ENCODE measurements at places on chromosomes 2 and 18. TPM values are rescaled to one million over a fixed set of nuclear protein-coding genes. Genes with fewer than 3 reads are reported as not detected.

DNA sequence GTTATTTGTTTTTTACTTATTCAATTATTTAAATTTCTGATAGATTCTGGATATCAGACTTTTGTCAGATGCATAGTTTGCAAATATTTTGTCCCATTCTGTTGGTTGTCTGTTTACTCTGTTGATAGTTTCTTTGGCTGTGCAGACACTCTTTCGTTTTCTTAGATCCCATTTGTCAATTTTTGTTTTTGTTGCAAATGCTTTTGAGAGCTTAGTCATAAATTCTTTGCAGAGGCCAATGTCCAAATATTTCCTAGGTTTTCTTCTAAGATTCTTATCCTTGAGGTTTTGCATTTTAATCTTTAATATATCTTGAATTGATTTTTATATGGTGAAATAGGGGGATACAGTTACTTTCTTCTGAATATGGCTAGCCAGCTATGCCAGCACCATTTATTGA lies 112.7 kb upstream of the SESTD1 start:
- no peaks in the 10 kb centered on the region for H3K27me3 ChIP-seq
- no peak overlapping the region for H3K4me3 ChIP-seq
- no peak overlapping the region for H3K27ac ChIP-seq
- DNase-seq, result no peak

Gene ANKRD29
- total RNA-seq, result 4.6 TPM

Gene SULT6B1
- not detected for total RNA-seq

Gene CD302
- total RNA-seq, result 122 TPM

Gene BOK
- total RNA-seq, result 32.1 TPM

DNA sequence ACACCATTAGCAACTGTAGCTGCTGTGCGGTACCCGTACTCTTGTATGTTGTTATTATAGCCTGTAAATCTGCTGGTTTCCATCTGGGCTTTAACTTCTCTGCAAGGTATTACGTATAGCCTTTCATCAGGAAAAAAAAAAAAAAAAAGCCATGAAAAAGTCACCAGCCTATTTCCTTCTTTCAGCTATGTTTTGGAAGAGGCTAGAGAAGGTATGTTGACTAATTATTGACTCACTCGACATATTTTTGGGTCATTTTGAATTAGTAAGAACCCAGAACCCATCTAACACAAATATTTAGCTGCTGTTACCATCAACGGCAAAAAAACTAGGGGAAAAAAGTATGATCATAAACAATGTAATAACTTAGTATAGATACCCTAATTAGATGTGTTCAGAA lies 1395.6 kb downstream of the SUCLG1 start:
- no peaks in the 10 kb centered on the region for H3K36me3 ChIP-seq
- no peak overlapping the region for H3K4me3 ChIP-seq
- no peaks in the 10 kb centered on the region for H3K4me1 ChIP-seq
- no peak overlapping the region for H3K27ac ChIP-seq

- H3K27me3 ChIP-seq, result no peaks in the 10 kb centered on the region
- H3K27ac ChIP-seq, result no peak overlapping the region
- no peaks in the 10 kb centered on the region for H3K36me3 ChIP-seq
- no peaks in the 10 kb centered on the region for H3K4me1 ChIP-seq
Measured at GRCh38 chr2:234823196-234823876, 128.5 kb upstream of the SH3BP4 start.

Gene ANO7
- total RNA-seq, result 0.94 TPM

Gene FOXD4L1
- 2.0 TPM for total RNA-seq

DNA sequence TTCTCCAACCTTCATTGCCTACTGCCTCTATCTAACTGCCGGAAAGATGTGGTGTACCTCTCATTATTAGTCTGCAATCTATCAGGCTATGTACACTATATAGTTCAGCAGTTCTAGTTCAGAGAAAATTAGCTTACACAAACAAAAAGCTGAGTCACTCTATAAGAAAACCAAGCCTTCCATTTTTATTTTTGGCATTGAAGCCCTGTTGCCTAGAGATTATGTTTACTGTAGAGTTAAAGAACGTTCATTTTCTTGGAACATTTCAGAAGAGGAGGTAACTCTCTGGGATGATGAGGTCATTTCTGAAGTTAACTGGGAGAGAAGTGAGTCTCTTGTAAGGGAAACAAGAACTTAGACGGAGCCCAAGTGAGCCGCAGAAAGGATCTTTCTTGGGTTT lies 133.5 kb downstream of the FAM124B start:
- no peak overlapping the region for H3K4me3 ChIP-seq
- no peaks in the 10 kb centered on the region for H3K27me3 ChIP-seq
- H3K36me3 ChIP-seq, result no peaks in the 10 kb centered on the region
- no peak for DNase-seq

Gene PKP4
- 126 TPM for total RNA-seq

Gene DUSP2
- 2.4 TPM for total RNA-seq

DNA sequence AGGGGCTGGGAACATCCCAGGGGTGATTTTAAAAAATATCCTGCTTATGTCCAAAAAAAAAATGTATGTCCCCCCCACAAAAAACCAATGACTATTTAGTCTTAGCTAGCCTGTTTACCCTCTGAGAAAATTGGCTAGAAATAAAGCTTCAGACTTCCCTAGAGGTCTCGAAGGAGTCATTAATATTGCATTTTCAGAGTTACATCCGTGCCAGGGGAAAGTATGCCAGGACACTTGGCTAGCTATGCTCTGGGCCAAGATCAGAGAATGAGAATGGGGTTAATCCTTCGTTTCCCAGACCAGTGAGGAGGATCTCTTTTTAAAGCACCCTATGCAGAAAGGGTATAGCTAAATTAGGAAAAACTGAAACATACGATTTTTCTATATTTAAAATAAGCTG lies 183.6 kb downstream of the MC4R start:
- no peaks in the 10 kb centered on the region for H3K27me3 ChIP-seq
- H3K4me1 ChIP-seq, result no peaks in the 10 kb centered on the region

- peaks cover 15% of the 10 kb centered on the region for H3K4me1 ChIP-seq
- no peak overlapping the region for H3K27ac ChIP-seq
- no peaks in the 10 kb centered on the region for H3K27me3 ChIP-seq
- no peak for DNase-seq
- H3K36me3 ChIP-seq, result no peaks in the 10 kb centered on the region
- no peak overlapping the region for H3K4me3 ChIP-seq
Measured at GRCh38 chr2:152396051-152396511, 61.1 kb downstream of the FMNL2 start.

Gene LBH
- total RNA-seq, result 104 TPM

- no peaks in the 10 kb centered on the region for H3K27me3 ChIP-seq
- H3K4me1 ChIP-seq, result no peaks in the 10 kb centered on the region
- H3K36me3 ChIP-seq, result no peaks in the 10 kb centered on the region
- no peak overlapping the region for H3K27ac ChIP-seq
Measured at GRCh38 chr18:42675810-42676209, 439.7 kb downstream of the RIT2 start.

Gene SERPINB11
- not detected for total RNA-seq

GRCh38 chr2:20400787-20401488 lies 45.9 kb upstream of the RHOB start:
- H3K36me3 ChIP-seq, result no peaks in the 10 kb centered on the region
- no peak overlapping the region for H3K4me3 ChIP-seq
- no peak for DNase-seq
- no peak overlapping the region for H3K27ac ChIP-seq
- no peaks in the 10 kb centered on the region for H3K27me3 ChIP-seq

- no peak overlapping the region for H3K4me3 ChIP-seq
- H3K36me3 ChIP-seq, result no peaks in the 10 kb centered on the region
- no peaks in the 10 kb centered on the region for H3K27me3 ChIP-seq
- DNase-seq, result no peak
- H3K27ac ChIP-seq, result no peak overlapping the region
Measured at GRCh38 chr2:12766421-12766879, 49.7 kb downstream of the TRIB2 start.

- H3K4me1 ChIP-seq, result no peaks in the 10 kb centered on the region
- H3K36me3 ChIP-seq, result no peaks in the 10 kb centered on the region
- H3K4me3 ChIP-seq, result no peak overlapping the region
- H3K27me3 ChIP-seq, result no peaks in the 10 kb centered on the region
- no peak for DNase-seq
Measured at GRCh38 chr2:44680983-44681531, 260.4 kb upstream of the SIX3 start.

DNA sequence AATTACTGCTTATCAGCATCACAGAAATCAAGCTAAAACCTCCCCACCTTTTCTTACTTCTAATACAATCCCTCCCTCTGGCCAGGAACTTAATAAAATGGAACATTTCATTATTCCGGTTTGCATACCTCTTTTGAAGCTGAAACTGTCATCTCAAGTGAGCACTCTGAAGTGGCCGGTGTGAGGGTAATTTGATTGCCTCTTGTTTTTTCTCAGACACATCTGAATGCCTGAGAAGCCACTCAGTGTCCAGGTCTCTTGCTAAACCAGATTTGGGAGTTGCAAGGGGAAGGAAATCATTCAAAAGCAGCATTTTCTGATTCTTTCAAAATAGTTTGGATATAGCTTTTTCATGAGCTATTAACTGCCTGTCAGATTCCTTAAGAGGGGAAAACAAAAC lies 190.3 kb downstream of the C1D start:
- H3K36me3 ChIP-seq, result no peaks in the 10 kb centered on the region
- peak; percentile 73 for DNase-seq
- peaks cover 14% of the 10 kb centered on the region for H3K4me1 ChIP-seq
- H3K27me3 ChIP-seq, result no peaks in the 10 kb centered on the region
- peak overlapping the region; percentile 31 for H3K27ac ChIP-seq

Gene TMEM185B
- 42.3 TPM for total RNA-seq

DNA sequence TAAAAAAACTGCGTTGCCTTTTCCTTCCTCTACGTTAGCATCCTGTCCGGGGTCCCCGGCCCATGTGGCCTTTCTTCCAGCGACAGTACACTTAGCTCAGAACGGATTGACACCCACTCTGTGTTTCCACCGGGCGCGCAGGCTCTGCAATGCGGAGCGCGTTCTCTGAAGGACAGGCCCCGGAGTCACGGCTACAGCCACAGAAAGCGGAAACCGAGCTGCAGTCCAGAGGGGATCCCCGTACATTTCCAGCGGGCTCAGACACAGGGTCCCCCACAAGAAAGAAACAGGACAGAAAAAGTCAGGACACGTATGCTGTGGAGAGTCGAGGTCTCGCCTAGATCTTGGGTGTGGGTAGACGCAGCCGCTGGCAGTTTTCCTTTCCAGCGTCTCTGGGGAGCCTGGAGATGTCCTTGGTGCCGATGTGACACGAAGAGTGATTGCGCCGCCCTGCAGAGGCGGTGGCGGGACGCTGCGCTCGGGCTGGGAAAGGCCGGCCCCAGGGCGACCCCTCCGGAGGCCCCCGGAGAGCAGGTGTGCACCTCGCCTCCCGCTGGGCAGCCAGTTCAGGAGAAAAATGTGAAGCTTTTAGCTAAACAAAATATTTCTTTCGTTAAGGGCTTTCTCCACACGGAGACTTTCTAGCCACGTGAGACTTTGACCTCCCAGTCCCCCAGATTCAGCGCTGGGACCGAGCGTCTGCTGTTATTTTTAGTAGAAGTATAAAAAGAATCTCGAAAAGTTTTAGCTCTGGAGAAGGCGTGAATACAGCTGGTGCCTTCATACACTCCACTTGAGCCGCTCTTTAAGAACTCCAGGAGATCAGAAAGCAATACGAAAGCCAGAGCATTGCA lies 1.3 kb upstream of the ACKR3 start:
- H3K36me3 ChIP-seq, result no peaks in the 10 kb centered on the region
- H3K4me3 ChIP-seq, result no peak overlapping the region
- peaks cover 47% of the 10 kb centered on the region for H3K4me1 ChIP-seq
- H3K27ac ChIP-seq, result peak overlapping the region; percentile 96

Gene IL1B
- 0.27 TPM for total RNA-seq

DNA sequence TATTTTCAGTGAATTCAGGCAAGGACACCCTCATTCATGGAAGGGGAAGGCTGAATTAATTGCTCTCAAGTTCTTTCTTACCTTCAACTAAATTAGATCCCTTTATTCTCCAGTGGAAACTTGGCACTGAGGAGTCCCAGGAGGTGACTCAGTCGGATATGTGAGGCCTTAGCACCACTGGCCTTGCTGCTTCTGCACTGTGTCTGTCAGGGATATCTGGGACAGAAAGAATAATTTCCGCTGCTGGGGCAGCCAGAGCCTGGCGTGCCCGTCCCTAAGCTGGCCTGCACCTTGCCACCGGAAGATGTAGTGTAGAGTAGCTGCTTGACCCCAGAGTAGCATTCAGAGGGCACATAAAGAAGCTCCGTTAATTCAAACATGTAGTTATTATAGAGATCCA lies 53.4 kb downstream of the LIMS1 start:
- H3K27ac ChIP-seq, result no peak overlapping the region
- no peaks in the 10 kb centered on the region for H3K27me3 ChIP-seq
- peaks cover 7% of the 10 kb centered on the region for H3K4me1 ChIP-seq

Measured in thyroid gland (tissue), 4 donors.